ENCODE measurements at places on chromosomes 7 and 10.

- no peak for DNase-seq
Observed at GRCh38 chr7:132557489-132558044, 18.7 kb downstream of the PLXNA4 start.

GRCh38 chr10:132096223-132096622 is 30.5 kb downstream of the JAKMIP3 start:
- no peak for DNase-seq

DNA sequence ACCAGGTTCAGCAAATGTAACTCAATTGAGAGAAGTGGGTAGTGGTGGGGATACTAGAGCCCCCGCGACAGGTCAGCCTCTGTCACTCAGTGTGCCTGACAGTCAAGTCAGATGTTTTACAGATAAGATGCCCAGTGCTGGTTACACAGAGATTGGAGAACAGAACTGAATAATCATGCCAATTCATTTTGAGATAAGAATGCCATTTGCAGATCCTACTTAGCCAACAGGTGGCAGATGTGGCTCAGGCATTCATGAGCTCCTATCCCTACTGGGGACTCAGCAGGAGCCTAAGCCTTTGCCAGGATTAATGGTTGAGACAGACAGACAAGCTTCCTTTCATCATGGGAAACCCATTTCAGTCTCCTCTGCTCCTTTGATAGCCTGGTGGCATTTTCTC is 137.8 kb downstream of the MAPK8 start:
- no peak for DNase-seq

GRCh38 chr7:126489874-126490273 is 762.9 kb downstream of the GRM8 start:
- no peak for DNase-seq

DNA sequence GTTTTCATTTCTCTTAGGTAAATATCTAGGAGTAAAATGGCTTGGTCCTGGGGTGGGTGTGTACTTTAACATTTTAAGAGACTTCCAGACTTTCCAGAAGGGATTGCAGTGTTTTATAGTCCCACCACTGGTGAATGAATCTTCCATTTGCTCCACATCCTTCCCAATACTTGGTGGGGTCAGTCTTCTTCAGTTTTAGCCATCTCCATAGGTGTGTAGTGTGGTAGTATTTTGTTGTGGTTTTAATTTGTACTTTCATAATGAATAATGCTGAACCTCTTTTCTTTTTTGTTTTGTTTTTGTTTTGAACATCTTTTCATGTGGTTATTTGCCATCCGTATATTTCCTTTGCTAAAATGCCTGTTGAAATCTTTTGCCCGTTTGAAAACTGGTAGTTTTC is 86.4 kb downstream of the ANKRD61 start:
- DNase-seq = no peak

GRCh38 chr10:79479283-79479909 is 32.9 kb upstream of the EIF5AL1 start:
- DNase-seq = no peak

- DNase-seq = no peak
Observed at GRCh38 chr10:35927990-35928488, 285.9 kb upstream of the FZD8 start.

DNA sequence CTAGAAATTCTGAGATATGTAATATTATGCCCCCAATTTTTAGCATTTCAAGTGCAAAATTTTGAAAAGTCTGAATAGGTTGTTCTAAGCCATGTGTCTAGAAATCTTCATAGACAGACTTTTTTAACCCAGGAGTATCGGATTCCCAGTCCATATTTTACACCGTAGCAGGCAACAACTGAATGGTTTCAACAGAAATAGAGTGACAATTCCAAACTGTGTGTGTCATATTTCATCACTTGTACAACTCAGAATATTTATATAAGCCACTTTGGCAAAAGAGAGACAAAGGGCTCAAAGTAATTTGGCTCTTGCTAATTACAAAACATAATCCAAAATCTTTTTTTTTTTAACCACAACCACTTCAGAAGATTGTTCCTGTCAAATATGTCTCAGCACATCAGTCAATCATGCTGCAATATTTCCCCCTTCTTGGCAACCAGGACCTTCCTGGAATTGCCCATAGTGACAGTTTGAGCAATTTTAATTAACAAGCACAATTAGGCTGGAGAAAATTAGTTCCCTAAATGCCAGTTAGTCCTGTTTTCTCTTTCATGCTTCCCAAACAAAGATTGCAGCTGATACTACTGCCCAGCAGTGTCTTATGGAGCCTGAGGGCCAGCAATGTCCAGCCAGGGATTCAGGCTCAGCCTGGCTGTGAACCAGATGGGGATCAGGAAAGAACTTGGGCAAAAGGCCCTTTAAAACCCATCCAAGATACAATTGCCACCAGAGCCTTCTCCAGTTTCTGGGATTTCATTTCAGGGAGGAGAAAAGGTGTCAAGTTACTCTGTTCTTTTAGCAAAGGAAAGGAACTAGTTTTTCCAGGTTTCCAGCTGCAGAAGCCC is 533.3 kb upstream of the GHITM start:
- no peak for DNase-seq

- DNase-seq = no peak
Observed at GRCh38 chr10:89454561-89455347, 40.4 kb downstream of the IFIT5 start.

- DNase-seq = no peak
Observed at GRCh38 chr7:27636326-27637006, 26.2 kb downstream of the HIBADH start.

- DNase-seq = no peak
Observed at GRCh38 chr7:38409531-38409930, 136.1 kb upstream of the TARP start.

GRCh38 chr7:129090300-129090907 is 35.5 kb upstream of the TNPO3 start:
- no peak for DNase-seq

DNA sequence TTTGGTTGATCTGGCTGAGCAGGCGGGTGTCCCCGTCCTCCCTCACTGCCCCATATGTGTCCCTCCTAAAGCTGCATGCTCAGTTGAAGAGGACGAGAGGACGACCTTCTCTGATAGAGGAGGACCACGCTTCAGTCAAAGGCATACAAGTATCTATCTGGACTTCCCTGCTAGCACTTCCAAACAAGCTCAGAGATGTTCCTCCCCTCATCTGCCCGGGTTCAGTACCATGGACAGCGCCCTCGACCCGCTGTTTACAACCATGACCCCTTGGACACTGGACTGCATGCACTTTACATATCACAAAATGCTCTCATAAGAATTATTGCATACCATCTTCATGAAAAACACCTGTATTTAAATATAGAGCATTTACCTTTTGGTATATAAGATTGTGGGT is 26.9 kb upstream of the TRIM56 start:
- DNase-seq = peak; percentile 17

DNA sequence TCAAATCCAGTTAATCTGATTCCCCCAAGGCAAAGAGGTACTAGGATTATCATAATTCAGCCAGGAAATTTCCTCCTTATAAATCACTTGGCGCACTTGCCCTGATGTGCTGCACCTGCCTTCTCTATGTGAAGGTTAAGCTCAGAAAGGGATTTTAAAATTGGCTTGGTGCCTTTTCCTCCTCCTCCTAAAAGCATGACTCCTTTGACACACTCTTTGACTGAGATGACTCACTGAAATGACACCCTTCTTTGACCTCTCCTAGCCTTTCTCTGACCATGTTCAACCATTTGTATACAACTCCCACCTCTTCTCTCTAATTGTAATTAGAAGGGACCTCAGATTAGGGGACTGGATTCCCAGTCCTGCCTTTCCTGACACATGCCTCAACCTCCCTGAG is 46.5 kb downstream of the ABLIM1 start:
- DNase-seq = no peak

- no peak for DNase-seq
Observed at GRCh38 chr10:44864051-44864450, 47.1 kb upstream of the TMEM72 start.

GRCh38 chr7:132428247-132428919 is 147.9 kb downstream of the PLXNA4 start:
- DNase-seq = no peak

- DNase-seq = no peak
Observed at GRCh38 chr7:25221009-25221408, 7.3 kb downstream of the NPVF start.

DNA sequence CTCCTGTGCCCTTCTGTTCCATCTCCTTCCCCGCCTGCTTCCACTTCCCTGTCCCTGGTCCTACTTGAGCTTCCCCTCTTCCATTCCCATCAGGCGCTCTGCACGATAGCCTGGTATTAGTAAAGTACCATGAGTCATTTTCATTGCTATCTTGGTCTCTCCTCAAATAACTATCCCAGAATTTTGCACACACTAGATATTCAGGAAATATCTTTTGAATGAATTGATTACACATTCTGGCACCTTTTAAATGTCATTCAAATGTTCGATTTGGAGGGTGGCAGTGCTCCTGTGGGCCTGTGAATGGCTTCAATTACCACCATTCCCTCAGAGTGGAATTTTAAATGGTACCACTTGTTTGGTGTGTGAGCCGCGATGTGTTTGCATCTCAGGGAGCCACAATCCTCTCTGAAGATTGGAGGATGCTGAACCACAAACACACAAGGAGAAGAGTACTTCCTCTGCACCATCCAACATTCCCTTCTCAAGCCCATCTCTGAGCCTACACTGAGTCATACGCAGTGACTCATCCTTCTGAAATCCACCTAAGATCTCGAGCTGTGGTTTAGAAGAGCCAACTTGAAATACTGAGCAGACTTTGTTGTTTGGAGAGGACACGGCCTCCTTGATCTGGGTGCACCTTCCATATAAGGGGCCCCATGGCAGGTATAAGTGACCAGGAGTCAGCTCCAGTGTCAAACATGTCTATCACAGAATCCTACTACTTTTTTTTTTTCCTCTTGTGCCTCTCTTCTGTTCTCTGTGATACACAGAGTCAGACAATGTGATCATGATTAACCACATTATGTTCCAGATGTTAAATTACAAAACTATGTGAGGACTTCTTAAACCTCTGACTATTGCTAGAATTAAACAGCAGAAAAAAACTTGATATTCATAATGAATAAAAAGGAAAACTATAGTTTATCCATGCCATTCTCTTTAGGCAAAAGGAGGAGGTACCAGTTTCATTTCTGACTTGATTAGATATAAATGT is 81.9 kb downstream of the BMPER start:
- DNase-seq = no peak

DNA sequence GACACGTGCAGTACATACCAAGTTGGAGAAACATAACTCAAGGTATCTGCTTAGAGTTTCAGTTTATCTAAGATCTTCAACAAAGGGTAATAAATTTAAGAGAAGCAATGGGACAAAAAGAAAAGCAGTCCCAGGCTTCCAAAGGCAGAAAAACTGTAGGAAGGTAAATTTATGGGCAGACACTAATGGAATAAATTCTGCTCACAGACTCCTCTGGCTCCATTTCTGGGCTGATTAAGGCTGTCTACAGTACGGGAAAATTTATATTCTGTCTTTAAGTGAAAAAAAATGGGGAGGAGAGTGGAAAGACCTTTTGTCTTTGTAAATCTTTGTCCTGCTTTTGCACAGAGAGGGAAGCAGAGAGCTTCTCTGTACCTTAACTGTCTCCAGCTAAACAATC is 587.5 kb upstream of the IGFBP3 start:
- no peak for DNase-seq

- no peak for DNase-seq
Observed at GRCh38 chr7:159062569-159062968, 82.1 kb downstream of the VIPR2 start.

DNA sequence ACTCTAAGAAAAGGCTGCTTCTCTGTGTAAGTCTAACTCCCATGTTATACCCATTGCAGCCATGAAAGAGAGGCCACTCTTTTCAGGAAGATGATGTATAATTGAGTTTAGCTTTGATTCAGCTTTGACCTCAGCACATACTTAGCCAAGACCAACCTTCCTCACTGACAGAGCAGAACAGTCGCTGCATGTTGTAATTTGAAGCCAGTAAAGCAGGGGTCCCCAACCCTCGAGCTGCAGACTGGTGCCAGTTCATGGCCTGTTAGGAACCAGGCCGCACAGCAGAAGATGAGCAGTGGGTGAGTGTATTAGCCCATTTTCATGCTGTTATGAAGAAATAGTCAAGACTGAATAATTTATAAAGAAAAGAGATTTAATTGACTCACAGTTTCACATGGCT is 223.9 kb downstream of the GPR158 start:
- no peak for DNase-seq

GRCh38 chr10:28256776-28257175 is 46.1 kb downstream of the MPP7 start:
- DNase-seq = no peak

DNA sequence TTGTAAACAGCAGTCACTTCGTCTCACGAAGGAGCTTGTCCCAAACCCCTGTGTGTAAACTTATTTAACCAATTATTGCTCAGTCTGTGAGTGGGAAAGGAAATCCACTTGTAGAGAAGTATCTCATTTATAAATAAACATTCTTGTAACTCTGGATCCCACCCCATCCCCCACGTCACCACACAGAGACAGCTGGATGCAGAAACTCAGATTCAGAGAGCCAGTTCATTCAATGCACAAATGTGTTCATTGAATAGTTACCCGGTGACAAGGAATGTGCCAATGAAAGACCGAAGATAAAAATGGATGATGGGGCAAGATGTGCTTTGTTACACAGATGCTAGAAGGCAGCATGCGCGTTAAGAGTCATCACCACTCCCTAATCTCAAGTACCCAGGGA is 8.3 kb upstream of the OCM start:
- DNase-seq = no peak

All from stimulated activated CD8-positive, alpha-beta memory T cell treated with anti-CD3 and anti-CD28 coated beads, Interleukin-4, amount 100 ng/mL, for 1 hour (primary cell).